Activated naive CD4-positive, alpha-beta T cell treated with anti-CD3 and anti-CD28 coated beads for 36 hours (primary cell): ENCODE measurements at places on chromosomes 3 and 15. TPM values are rescaled to one million over a fixed set of nuclear protein-coding genes. Genes with fewer than 3 reads are reported as not detected.

The GP9 gene
- total RNA-seq = not detected

- H3K27me3 ChIP-seq = no peaks in the 10 kb centered on the region
- no peaks in the 10 kb centered on the region for H3K4me1 ChIP-seq
- no peak overlapping the region for H3K27ac ChIP-seq
- DNase-seq = no peak
Measured at GRCh38 chr3:26752466-26752865, 129.9 kb downstream of the LRRC3B start.

DNA sequence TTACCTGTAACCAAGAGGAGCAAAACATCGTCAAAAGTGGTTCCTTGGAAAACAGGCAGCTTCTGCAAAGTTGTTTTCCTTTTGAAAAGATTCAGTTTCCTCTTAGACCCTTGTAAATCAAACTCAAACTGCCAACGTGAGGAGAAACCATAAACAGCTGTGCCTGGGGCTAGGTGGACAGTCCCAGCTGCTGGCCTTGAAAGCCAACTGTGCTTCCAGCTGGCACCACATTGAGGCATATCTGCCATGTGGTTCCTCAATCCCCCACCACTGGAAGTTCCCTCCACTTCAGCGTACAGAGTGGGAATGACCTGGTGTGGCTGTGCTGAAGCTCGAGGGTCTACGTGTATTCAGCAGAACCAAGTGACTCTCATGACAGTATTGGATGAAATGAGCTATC lies 40.9 kb downstream of the HRH1 start:
- no peak overlapping the region for H3K4me3 ChIP-seq
- H3K4me1 ChIP-seq = peaks cover 21% of the 10 kb centered on the region
- no peak overlapping the region for H3K27ac ChIP-seq
- H3K27me3 ChIP-seq = peaks cover 29% of the 10 kb centered on the region

DNA sequence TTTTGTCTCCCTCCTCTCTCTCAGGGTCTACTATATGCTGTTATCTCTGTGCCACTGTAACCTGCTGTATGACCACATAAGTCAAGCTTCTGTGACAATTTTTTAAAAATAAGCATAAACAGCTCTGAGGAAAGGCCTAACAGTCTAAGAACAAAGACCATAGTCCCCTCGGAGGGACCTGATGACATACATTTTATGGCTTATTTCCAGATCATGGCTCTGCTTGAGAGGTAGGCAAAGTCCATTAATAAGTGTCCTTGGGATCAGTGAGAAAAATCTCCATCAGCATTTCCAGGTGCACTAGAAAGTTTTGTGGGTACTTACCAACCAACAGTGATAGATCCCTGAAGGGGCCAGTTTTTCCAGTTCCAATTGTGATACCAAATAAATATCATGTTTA lies 123.8 kb downstream of the TNIK start:
- no peak overlapping the region for H3K4me3 ChIP-seq
- peaks cover 44% of the 10 kb centered on the region for H3K4me1 ChIP-seq
- no peak for DNase-seq
- no peak overlapping the region for H3K27ac ChIP-seq
- peaks cover 3% of the 10 kb centered on the region for H3K36me3 ChIP-seq

GRCh38 chr15:95329362-95329761 lies 1001.1 kb upstream of the NR2F2 start:
- H3K27me3 ChIP-seq = peaks cover 37% of the 10 kb centered on the region
- H3K27ac ChIP-seq = no peak overlapping the region
- H3K4me3 ChIP-seq = no peak overlapping the region
- no peaks in the 10 kb centered on the region for H3K36me3 ChIP-seq

DNA sequence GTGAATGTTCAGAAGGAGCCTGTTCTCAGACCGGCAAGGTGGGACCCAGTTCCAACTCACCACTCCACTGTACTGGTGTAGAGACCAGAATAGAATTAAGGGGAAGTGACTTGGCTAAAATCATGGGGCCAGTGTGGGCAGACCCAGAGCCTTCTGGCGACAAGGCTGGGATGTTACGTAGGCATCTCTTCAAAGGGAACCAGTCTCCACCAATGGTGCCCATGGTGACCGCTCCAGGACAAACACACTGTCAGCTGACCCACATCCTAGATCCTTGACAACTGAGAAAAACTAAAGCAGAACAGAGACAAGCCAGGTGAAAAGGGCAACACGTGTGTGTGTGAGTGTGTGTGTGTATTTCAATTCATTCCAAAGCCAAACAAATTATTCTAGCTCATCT lies 321.7 kb upstream of the FRG2C start:
- H3K27me3 ChIP-seq = peaks cover 3% of the 10 kb centered on the region
- H3K4me1 ChIP-seq = no peaks in the 10 kb centered on the region
- H3K27ac ChIP-seq = no peak overlapping the region
- no peak overlapping the region for H3K4me3 ChIP-seq
- H3K36me3 ChIP-seq = no peaks in the 10 kb centered on the region
- DNase-seq = no peak

DNA sequence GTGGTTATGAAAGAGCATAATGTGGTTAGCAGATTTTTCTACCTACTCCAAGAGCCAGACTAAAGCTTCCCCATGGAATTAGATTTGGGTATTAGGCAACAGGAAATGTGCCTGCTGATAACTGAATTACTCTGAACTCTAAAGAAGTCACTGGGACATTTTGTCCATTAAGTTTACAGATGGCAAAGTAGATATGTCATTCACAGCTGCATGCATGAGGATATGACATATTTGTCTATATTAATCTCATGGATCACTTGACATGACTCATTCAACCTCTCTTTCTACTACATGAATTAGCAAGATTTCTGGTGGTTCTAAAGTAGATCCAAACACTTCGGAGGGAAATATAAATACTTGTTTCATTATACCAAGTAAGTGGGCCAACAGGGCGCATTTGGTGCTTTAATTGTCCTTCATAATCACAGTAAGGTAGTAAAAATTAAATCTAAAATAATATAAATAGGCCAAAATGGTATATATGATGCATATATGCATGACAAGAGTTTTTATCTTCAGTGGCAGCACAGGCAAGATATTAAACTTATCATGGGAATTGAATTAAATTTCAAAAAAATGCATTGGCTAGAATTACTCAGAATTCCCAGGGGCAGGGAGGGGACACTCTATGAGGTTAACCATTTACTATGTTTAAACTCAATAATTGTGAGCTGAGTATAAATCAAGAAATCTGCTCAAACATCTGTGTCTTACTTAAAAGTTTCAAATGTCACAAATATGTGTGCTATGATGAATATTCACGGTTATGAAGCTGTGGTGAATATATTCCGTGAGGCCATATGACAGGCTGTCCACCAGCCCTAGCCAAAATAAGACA lies 365.3 kb upstream of the KCNMB2 start:
- DNase-seq = no peak
- no peak overlapping the region for H3K27ac ChIP-seq
- H3K27me3 ChIP-seq = no peaks in the 10 kb centered on the region
- no peaks in the 10 kb centered on the region for H3K4me1 ChIP-seq

DNA sequence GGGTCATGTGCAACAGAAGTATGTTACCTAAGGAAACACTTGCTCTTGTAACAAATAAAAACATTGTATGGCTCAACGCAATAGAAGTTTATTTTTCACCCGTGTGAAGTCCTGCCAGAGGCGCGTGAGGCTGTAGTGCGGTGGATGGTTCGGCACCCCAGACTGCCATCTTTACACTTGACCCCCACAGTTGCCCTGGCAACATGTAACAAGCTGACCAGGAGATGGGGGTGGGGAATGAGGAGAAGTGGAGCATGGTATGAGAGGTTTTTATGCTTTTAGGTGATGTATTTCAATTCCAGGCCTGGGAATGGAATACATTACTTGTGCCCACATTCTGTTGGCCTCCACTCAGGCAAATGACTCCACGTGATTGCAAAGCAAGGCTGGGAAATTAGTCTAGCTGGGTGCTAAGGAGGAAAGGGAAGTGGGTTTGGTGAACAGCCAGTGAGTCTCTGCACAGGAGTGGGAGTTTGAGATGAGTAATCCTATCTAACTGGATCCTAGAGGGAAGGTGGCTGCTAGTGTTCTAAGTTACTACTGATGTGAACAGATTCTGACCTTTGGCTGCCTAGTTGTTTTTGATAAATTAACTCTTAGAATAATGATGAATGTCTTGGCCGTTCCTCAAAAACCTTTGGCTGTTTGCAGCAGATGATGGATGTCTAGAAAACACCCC lies 33.8 kb upstream of the GREM1 start:
- no peaks in the 10 kb centered on the region for H3K27me3 ChIP-seq
- no peak overlapping the region for H3K4me3 ChIP-seq
- DNase-seq = peak; percentile 13
- peaks cover 5% of the 10 kb centered on the region for H3K4me1 ChIP-seq
- H3K27ac ChIP-seq = no peak overlapping the region

The ZNF860 gene
- total RNA-seq = not detected

The CPLX3 gene
- not detected for total RNA-seq

- no peak overlapping the region for H3K4me3 ChIP-seq
- no peaks in the 10 kb centered on the region for H3K4me1 ChIP-seq
- DNase-seq = no peak
- H3K27ac ChIP-seq = no peak overlapping the region
Measured at GRCh38 chr15:99123713-99124451, 19.0 kb downstream of the SYNM start.

GRCh38 chr3:29138171-29138570 lies 142.7 kb upstream of the RBMS3 start:
- no peaks in the 10 kb centered on the region for H3K27me3 ChIP-seq
- peaks cover 3% of the 10 kb centered on the region for H3K4me1 ChIP-seq
- H3K36me3 ChIP-seq = no peaks in the 10 kb centered on the region
- no peak overlapping the region for H3K27ac ChIP-seq
- DNase-seq = no peak

The EFCC1 gene
- 0.10 TPM for total RNA-seq

GRCh38 chr3:76400141-76400540 lies 614.8 kb upstream of the ZNF717 start:
- H3K27me3 ChIP-seq = no peaks in the 10 kb centered on the region
- no peak overlapping the region for H3K4me3 ChIP-seq
- DNase-seq = no peak
- no peaks in the 10 kb centered on the region for H3K4me1 ChIP-seq
- H3K27ac ChIP-seq = no peak overlapping the region

- no peak for DNase-seq
- H3K4me3 ChIP-seq = no peak overlapping the region
- H3K36me3 ChIP-seq = peaks cover 1% of the 10 kb centered on the region
- H3K4me1 ChIP-seq = peaks cover 61% of the 10 kb centered on the region
Measured at GRCh38 chr15:99614749-99615288, 49.0 kb downstream of the MEF2A start.

DNA sequence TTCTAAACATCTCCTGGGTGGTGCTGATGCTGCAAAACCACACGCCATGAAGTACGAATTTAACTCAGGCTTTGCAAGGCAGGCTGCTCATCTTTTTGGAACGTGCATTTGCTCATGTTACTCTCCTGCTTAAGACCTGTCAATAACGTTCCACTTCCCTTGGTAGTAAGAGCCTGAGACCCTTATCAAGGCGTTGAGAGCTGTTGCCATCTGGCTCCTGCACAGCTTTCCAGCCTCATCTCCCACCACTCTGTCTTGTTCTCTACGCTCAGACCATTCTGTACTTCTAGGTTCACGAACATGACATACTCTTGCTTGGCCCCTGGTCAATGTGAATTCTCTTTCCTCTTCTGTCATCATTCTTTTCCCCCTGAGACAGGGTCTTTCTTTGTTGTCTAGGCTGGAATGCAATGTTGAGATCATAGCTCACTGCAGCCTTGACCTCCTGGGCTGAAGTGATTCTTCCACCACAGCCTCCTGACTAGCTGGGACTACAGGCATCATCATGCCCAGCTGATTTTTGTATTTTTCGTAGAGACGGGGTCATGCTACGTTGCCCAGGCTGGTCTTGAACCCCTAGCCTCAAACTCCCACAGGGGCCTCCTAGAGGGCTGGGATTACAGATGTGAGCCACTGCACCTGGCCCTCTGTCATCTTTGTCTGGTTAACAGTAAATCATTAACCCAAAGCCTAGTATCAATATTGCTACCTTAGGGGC lies 202.8 kb downstream of the CADPS start:
- no peaks in the 10 kb centered on the region for H3K36me3 ChIP-seq
- no peak overlapping the region for H3K4me3 ChIP-seq
- no peak for DNase-seq

DNA sequence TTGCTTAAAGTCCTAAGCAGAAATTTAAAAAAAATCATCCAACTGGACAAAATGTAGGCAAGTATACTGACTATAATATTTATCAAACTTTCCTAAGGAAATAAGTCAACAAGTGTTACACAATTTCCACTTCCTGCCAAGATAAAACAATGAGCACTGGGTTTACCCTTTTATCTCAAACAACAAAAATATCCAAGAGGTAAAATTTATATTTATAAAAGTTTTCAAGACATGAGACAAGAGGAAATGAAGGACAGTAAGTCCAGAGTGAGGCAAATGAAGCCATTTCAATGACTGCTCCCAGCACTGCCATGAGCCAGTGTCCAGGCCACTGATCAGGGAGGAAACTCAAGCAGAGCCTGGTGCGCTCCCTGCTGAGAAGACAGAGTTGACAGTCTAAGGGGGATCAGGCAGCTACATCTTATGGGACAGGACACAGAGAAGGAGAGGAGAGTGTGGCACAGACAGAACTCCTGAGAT lies 439.4 kb downstream of the RAP2B start:
- H3K4me3 ChIP-seq = no peak overlapping the region
- peaks cover 5% of the 10 kb centered on the region for H3K4me1 ChIP-seq
- no peak overlapping the region for H3K27ac ChIP-seq
- no peaks in the 10 kb centered on the region for H3K36me3 ChIP-seq
- H3K27me3 ChIP-seq = no peaks in the 10 kb centered on the region

The SLC38A3 gene
- not detected for total RNA-seq

The GREM1 gene
- not detected for total RNA-seq

GRCh38 chr15:37995461-37996347 lies 61.3 kb downstream of the TMCO5A start:
- peaks cover 4% of the 10 kb centered on the region for H3K27me3 ChIP-seq
- H3K36me3 ChIP-seq = no peaks in the 10 kb centered on the region
- no peak overlapping the region for H3K27ac ChIP-seq
- no peaks in the 10 kb centered on the region for H3K4me1 ChIP-seq

DNA sequence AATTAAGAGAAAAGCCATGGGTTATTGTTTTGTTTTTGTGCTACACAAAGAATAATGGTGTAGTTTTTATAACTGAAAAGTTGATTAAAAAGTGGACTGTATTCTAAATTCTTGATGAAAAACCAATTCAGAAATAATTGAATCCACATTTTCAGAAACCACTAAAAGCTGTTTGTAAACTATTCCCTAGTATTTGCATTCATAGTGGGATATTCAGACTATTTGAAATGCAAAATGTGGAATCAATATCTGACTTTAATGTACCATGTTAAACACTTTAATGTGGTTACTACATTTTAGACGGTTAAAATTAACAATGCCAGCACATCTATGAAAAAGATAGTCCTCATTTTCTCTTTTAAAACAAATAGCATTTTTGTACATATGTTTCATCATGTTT lies 104.6 kb downstream of the ZIC4 start:
- no peaks in the 10 kb centered on the region for H3K4me1 ChIP-seq
- DNase-seq = no peak
- H3K27ac ChIP-seq = no peak overlapping the region
